ENCODE measurements at places on chromosomes 3 and 15. TPM values are rescaled to one million over a fixed set of nuclear protein-coding genes. Genes with fewer than 3 reads are reported as not detected.

TRIM42 gene
- total RNA-seq, result not detected

LRRN1 gene
- total RNA-seq, result 0.33 TPM

HGD gene
- under 0.01 TPM for total RNA-seq

MESP2 gene
- 0.99 TPM for total RNA-seq

P4HTM gene
- total RNA-seq, result 33.4 TPM

NRROS gene
- total RNA-seq, result under 0.01 TPM

ATP13A3 gene
- 222 TPM for total RNA-seq

TOP2B gene
- total RNA-seq, result 71.2 TPM

ADGRG7 gene
- not detected for total RNA-seq

CYP8B1 gene
- total RNA-seq, result not detected

FEZF2 gene
- not detected for total RNA-seq

SMARCC1 gene
- total RNA-seq, result 23.1 TPM

EOMES gene
- under 0.01 TPM for total RNA-seq

ZKSCAN7 gene
- total RNA-seq, result 13.2 TPM

SEMA5B gene
- not detected for total RNA-seq

MAP1A gene
- total RNA-seq, result 70.4 TPM

FOXB1 gene
- total RNA-seq, result not detected

NEO1 gene
- total RNA-seq, result 31.6 TPM

PIGX gene
- total RNA-seq, result 10.7 TPM

ACSBG1 gene
- not detected for total RNA-seq

Measured in fibroblast of lung (primary cell).